ENCODE measurements at places on chromosomes 1 and 21.

DNA sequence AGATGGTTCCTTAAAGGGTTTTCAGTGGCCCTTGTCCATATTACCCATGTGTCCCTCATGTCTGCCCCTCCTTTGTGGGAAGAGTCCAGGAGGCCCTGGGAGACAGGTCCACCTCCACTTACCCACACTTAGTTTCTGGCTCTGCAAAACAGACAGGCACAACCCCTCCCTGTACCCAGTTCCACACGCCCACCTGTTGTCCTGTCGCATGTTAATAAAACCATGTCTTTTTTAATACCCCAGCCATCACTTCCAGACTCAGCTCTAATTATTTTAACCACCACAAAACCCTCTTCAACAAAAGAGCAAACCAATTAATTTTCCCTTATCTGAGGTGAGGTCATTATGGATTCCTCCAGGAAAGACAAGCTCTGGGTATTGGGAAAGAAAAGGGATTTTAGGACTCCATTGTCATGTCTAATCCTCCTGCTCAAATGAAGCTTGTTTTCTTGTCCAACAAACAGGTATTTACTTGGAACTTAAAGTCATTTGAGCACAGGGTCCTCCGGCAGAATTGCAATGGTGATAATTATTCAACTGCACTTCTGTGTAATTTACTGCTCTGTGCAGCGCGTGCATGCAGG, 68.9 kb downstream of the CCDC185 start:
- no peak for DNase-seq

- DNase-seq, result no peak
These were observed 18.5 kb upstream of the C1orf21 start for GRCh38 chr1:184368354-184368753.

GRCh38 chr1:91506071-91506470, 5.4 kb downstream of the CDC7 start:
- DNase-seq, result no peak

DNA sequence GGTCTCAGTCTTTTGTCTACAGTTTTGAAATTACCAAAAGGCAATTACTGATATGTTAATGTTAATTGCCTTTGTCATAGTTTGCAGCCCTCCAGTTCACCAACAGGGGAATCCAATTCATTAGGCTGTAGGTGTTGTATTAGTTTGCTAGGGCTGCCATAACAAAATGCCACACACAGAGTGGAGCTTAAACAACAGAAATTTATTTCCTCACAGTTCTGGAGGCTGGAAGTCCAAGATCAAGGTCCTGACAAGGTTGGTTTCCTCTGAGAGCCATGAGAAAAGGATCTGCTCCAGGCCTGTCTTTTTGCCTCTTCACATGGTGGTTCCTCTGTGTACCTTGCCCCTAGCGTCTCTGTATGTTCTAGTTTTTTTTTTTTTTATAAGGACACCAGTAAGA, 1.3 kb downstream of the RTCA start:
- DNase-seq, result no peak

DNA sequence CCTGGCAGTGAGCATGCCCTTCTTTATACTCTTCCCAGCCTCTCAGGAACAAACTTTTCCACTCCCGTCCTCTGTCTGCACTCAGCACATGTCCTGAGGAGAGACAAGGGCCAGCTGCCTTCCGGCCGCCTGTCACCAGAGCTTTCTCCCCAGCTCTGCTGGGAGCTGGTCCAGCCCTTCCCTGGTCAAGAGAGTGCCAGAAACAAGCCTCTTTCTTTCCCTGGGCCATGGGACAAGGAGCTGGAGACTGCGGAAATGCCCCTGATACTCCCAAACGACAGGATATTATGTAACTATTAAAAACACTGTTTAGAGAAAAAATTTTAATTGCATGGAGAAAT, 10.4 kb downstream of the LAMB3 start:
- DNase-seq, result no peak

DNA sequence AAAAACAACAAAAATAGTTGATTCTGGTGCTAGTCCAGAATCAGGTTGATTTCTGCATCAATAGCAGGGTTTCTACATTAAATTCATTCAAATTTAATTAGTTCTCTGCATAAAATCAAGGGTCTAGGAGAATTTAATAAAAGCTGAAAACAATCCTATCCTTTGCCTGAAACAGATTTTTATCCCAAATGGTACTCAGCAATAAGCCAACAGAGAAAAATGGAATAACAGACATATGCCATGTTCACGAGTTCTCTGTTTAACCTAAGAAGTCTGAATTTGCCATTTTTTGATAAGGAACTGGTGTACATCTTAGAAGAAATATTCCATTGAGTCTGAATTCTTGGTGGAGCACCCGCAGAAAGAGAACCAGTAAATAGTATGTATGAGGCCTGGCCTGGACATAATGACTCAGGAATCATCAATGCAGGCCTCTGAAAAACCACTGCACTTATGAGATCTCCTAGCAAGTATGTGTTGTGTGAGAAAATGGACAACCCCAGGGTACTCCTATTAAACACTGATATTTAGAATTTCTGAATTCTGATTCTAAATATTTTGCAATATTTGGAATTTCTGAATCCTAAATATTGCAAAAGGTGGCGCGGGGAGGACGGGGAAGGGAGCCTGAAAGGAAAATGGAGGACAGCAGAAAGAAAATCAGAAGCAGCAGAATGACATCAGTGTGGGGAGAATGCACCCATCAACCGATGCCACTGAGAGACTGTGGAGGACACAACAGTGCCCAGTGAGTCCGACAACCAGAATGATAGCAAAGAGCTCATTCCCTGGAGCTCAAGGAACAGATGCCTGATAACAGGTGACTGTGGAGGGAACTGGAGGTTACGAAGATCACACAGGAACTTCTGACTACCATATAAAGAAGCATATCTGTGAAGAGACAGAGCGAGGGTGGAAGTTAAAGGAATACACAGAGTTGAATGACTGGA, 97.6 kb downstream of the APP start:
- no peak for DNase-seq

- no peak for DNase-seq
These were observed 41.0 kb upstream of the CD5L start for GRCh38 chr1:157882580-157882979.

DNA sequence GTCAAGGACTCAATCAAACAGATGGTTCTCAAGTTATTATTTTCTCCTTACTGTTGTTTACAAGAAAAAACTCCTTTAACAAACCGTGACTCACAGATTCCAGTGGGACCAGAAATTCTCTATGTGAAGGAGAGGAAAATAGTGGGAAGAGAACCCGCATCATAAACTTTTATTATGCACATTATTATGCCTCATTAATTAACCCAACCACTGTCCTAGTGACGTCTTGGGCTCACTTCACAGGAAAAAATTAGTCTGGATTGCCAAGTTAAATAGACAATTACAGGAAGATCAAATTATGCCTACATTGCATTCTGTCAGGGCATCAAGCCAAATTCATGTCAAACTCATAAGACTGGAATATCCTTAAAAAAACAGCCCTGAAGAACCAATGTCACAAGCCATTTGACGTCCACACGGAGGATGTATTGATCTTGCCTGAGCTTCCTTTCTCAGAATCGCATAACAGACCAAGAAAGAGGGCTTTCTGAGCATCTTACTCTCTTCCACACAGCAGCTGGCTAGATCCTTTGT, 347.8 kb downstream of the DUSP10 start:
- no peak for DNase-seq

DNA sequence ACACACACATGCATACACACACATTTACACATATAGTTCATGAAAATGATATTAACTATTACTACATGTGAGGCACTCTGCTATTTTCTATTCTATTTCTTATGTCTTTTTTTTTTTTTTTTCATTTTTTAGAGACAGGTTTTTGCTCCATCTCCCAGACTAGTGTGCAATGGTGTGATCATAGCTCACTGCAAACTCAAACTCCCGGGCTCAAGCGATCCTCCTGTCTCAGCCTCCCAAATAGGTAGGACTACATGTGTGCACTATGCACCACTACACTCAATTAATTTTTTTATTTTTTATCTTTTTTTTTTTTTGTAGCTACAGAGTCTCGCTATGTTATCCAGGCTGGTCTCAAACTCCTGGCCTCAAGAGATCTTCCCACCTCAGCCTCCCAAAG, 48.8 kb upstream of the RAB4A start:
- no peak for DNase-seq

GRCh38 chr1:99171184-99171813, 93.0 kb upstream of the PLPPR4 start:
- no peak for DNase-seq

DNA sequence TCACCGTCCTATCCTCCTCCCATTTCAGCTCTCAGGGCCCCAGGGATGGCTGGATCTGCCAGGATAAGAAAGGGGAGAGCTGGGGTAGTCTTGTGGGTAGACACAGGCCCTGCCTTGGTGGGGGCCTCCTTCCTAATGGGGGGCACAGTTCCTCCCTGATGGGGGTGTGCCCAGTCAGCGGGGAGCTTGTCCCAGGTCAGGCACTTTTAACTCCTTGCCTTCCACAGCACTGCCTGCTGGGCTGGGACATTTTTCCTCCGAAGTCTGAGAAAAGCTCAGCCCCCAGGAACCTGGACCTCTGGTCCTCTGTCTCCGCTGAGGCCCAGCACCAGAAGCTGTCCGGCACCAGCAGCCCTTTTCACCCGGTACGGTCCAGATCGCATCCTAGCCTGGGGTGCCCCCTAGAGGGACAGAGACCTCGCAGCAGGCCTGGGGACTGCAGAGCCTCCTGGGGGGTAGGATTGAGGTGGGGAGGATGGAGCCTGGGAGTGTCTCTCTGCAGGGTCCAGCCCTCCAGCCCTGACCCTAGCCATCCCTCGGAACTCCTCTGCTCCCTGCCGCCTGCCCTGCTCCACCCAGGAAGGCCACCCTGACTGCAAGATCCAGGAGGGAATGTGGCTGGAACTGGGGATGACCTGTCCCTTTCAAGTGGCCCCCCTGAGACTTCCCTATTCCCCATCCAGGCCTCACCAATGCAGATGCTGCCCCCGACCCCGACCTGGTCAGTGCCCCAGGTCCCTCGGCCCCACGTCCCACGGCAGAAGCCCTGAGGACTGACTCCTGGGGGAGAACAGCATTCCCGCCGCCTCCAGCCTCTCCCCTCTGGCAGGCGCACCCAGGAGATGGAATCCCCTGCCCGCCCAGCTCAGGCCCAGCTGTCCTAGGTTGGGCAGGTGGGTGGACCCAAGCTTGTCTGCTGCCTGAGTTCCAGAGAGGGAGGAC, 12.0 kb downstream of the MIIP start:
- DNase-seq, result peak; percentile 44

- no peak for DNase-seq
These were observed 10.8 kb upstream of the NFASC start for GRCh38 chr1:204859861-204860267.

- no peak for DNase-seq
These were observed 88.7 kb downstream of the WDR4 start for GRCh38 chr21:42790520-42791065.

- DNase-seq, result no peak
These were observed 416.3 kb upstream of the ESRRG start for GRCh38 chr1:217139513-217139912.

- DNase-seq, result no peak
These were observed 4.6 kb downstream of the SMIM1 start for GRCh38 chr1:3777078-3777547.

GRCh38 chr1:47703981-47704596, 266.2 kb downstream of the FOXD2 start:
- DNase-seq, result no peak

- DNase-seq, result no peak
These were observed 246.4 kb upstream of the HOOK1 start for GRCh38 chr1:59568158-59568935.

DNA sequence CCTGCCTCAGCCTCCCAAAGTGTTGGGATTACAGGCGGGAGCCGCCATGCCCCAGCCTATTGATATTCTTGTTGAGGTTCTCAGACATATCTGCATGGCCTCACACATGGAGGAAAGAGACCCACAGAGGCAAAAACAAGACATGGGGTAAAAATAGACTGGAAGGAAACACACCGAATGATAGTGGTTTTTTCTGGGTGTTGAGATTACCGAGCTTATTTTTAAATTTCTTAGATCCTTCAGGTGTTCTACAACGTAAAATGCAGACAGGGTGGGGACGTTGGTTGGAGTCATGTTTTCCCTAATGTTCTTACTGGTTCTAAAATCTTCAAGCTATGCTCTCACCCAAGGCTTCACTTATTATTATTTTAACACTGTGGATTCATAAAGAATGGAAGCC, 23.9 kb upstream of the RUNX3 start:
- no peak for DNase-seq

GRCh38 chr1:217506878-217507277, 124.0 kb downstream of the GPATCH2 start:
- DNase-seq, result no peak

DNA sequence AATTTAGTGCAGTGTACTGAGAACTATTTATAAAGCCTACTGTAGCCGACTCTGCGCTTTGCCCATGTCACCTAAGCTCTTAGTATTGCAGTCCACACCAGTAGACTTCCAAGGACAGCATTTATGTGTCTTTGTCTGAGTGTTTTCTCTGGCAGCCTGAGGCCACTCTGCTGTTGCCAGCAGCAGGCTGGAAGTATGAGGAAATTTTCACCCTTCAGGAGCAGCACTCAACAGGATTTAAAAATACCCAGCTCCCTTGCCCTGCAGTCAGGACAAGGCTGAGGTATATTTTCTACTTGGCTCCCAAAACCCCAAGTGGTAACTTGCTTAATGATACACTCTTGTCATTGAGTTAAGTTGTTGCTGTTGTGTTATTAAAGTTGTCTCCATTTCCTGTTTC, 230.1 kb downstream of the SRGAP2C start:
- DNase-seq, result no peak

GRCh38 chr1:151916726-151917370, 7.5 kb upstream of the THEM4 start:
- DNase-seq, result no peak

- DNase-seq, result no peak
These were observed 133.9 kb upstream of the DNAH14 start for GRCh38 chr1:224795591-224795990.
